ENCODE measurements at places on chromosomes 16 and 17. TPM values are rescaled to one million over a fixed set of nuclear protein-coding genes. Genes with fewer than 3 reads are reported as not detected.

GRCh38 chr17:75872434-75873351 lies 5.7 kb downstream of the TRIM47 start:
- DNase-seq: peak; percentile 43

GRCh38 chr16:10554569-10554968 lies 25.8 kb downstream of the EMP2 start:
- DNase-seq: no peak

- DNase-seq: peak; percentile 56
Observed at GRCh38 chr17:19237389-19238166, 412 bp downstream of the EPN2 start.

- DNase-seq: no peak
Observed at GRCh38 chr16:89334988-89335802, 117.7 kb downstream of the ZNF778 start.

DNA sequence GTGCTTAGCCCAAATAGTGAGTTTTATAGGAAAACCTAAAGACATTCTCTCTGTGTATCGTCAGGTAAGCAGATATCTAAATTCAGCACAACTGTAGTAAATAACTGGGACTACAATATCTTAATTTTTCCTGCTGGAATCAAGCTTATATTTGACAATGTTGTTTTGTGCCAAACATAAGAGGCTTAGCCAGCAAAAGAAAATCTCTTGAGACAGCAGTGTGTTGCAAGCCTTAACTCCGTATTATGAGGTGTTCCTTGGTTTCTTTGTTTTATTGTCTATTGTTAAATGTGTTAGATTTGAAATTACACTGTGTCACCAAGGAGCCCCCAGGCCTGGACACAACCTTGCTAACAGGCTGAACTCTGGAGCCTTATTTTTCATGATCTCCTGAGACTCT lies 1570.6 kb upstream of the GOT2 start:
- no peak for DNase-seq

- DNase-seq: no peak
Observed at GRCh38 chr16:16158741-16159374, 64.4 kb downstream of the ABCC6 start.

DNA sequence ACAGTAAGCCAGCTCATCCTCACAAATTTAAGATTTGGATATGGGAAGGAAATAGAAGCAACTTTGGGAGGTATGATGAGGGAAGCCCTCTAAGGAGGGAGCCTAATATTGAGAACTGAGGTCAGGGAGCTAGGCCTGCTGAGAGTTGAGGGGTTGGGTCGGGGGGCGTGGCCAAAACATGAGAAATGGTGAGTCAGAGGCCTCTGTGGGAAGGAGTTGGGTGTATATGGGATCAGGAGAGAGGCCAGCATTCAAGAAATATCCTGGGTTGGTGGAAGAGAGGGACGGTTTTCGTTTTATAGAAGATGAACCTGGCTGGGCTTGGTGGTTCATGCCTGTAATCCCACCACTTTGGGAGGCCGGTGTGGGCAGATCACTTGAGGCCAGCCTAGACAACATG lies 48.4 kb downstream of the CLEC16A start:
- no peak for DNase-seq

- DNase-seq: no peak
Observed at GRCh38 chr17:31856750-31857149, 2.3 kb downstream of the COPRS start.

GRCh38 chr16:48574140-48574539 lies 35.8 kb downstream of the N4BP1 start:
- no peak for DNase-seq

DNA sequence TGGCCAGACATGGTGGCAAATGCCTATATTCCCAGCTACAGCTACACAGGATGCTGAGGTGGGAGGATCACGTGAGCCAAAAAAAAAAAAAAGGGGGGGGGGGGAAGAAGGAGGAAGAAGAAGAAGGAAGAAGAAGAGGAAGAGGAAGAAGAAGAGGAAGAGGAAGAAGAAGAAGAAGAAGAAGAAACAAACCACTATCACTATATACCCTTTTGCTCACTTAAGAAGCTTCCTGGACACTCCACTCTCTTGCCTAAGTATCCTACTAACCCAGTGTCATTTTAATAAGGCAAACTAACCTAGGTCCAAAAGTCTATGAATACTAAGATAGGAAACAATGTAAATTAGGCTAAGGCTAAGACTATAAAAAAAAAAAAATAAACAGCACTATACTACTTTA lies 54.8 kb downstream of the GPATCH8 start:
- DNase-seq: no peak

- no peak for DNase-seq
Observed at GRCh38 chr17:80358131-80358530, 56.8 kb upstream of the ENDOV start.

- DNase-seq: peak; percentile 80
Observed at GRCh38 chr17:80252871-80253270, 7.8 kb upstream of the RNF213 start.

DNA sequence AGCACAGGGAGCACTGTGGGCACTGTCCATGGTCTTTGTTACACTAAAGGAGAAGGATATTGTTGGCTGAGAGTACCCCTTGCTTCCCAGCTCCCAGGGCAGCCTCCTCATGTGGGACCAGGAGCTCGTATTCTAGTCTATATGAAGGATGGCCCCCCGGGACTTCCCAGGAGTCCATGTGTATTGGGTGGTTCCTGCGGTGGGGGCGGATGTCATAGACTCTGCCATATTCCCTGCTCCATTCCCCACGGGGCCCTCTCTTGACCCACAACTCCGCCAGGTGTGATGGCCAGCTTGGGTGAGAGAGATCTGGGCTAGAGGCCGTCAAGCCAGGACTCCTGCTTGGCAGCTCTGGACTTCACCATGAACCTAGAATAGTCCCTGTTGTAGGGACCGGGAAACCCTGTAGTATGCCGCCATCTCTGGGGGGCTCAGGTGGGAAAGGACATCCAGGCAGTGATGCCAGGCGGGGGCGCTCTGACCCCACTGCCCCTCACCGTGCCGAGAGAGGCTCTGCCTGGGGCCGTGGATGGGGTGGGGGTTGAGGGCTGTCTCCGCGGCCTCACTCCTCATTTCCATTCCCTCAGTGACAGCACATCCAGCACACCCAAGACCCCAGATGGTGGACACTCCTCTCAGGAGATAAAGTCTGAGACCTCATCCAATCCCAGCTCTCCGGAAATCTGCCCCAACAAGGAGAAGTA lies 37.8 kb downstream of the OR1D5 start:
- DNase-seq: no peak

GRCh38 chr16:27127308-27127707 lies 60.6 kb downstream of the C16orf82 start:
- DNase-seq: no peak

- DNase-seq: no peak
Observed at GRCh38 chr17:64732336-64733006, 70.4 kb upstream of the SMURF2 start.

DNA sequence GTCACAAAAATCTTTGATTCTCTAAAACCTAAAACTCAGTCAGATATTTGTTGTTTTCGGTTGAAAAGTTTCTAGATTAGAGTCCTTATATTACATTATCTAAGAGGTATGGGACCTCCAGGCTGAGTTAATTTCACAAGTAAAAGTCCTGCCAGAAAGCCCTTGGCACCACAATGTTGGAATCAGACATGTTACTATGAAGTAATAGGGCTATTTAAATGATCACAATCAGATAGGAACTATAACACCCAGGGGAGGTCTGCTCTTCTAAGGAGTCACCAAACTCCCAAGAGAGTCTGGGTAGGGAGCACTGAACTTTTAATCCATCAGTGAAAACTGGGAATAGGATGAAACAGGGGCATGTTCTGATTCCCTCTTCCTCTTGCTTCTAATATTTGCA lies 54.2 kb downstream of the WIPI1 start:
- no peak for DNase-seq

DNA sequence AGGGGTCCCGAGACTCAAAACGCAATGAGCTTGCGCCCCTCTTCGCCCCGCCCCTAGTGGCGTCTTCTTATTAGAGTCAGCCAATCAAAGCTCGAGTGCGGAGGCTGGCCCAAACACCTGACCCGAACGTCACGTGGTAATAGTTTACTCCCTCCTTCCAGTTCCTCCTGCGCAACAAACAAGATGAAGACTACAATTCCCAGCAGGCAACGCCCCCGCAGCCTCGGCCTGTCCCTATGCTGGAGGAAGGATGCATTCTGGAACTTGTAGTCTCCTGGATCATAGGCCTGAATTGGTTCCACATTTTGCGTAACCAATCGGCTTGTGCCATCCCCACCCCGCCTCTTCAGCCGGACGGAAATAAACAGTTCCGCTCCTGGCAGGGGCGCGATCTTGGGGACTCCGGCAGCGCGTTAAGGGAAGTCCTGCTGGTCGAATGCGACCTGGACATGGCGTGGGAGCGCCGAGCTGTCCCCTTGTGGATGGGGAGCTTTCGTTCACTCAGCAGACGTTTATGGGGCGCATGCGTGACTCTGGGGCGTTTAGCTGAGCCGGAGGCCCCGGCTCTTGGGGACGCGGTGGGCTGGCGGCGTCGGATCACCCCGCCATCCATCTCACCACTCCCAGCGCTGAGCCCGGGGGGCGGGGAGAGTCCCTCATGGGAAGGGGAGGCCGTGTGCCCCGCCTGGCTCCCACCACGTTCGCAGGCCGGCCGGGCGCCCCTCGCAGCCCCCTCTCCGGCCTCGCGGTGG lies at the start of gene WBP2:
TSS of gene WBP2 (minus strand) at position 26 of the 752 bp plus-strand sequence. CDS start 38 bp downstream, outside the sequence.
- DNase-seq: peak; percentile 94

TOX3 gene
- not detected for total RNA-seq

PIP4K2B gene
- 64.2 TPM for total RNA-seq

KRTAP4-1 gene
- total RNA-seq: not detected

TBC1D3C gene
- total RNA-seq: 4.3 TPM

SHISA6 gene
- not detected for total RNA-seq

TEX14 gene
- 1.3 TPM for total RNA-seq

CDRT15L2 gene
- not detected for total RNA-seq

RILP gene
- total RNA-seq: 1.7 TPM

IRX3 gene
- not detected for total RNA-seq

FLCN gene
- 70.6 TPM for total RNA-seq

ZG16B gene
- not detected for total RNA-seq
